H1 (cell line): ENCODE measurements at places on chromosomes 6 and 20. TPM values are rescaled to one million over a fixed set of nuclear protein-coding genes. Genes with fewer than 3 reads are reported as not detected.

DDO gene
- not detected in 2 replicates for polyA plus RNA-seq

LY6G6D gene
- 0.74 and 1.8 TPM in 2 replicates for polyA plus RNA-seq

CEP43 gene
- 9.9 and 12.0 TPM in 2 replicates for polyA plus RNA-seq

MYO6 gene
- polyA plus RNA-seq: 4.5 and 8.3 TPM in 2 replicates

RSPO3 gene
- polyA plus RNA-seq: 0.02 TPM in 1 of 2 replicates, not detected in the other

SYNJ2 gene
- polyA plus RNA-seq: 3.7 TPM in 2 replicates

TNFRSF6B gene
- 3.1 and 5.4 TPM in 2 replicates for polyA plus RNA-seq

STX11 gene
- 0.15 and 0.20 TPM in 2 replicates for polyA plus RNA-seq

PROCR gene
- 42.9 and 54.4 TPM in 2 replicates for polyA plus RNA-seq

DPPA5 gene
- 2.9 and 6.6 TPM in 2 replicates for polyA plus RNA-seq

NDUFAF4 gene
- polyA plus RNA-seq: 9.9 and 21.9 TPM in 2 replicates

FBXO5 gene
- 11.4 and 13.7 TPM in 2 replicates for polyA plus RNA-seq

HSPA1B gene
- 36.6 and 43.8 TPM in 2 replicates for polyA plus RNA-seq
